ENCODE measurements at places on chromosomes 3 and 15. TPM values are rescaled to one million over a fixed set of nuclear protein-coding genes. Genes with fewer than 3 reads are reported as not detected.

The EXD1 gene
- total RNA-seq: not detected

- DNase-seq: no peak
- H3K36me3 ChIP-seq: peaks cover under 1% of the 10 kb centered on the region
- no peaks in the 10 kb centered on the region for H3K4me1 ChIP-seq
- no peak overlapping the region for H3K4me3 ChIP-seq
- H3K27me3 ChIP-seq: no peaks in the 10 kb centered on the region
These were observed 35.2 kb downstream of the ETV5 start for GRCh38 chr3:186073641-186074040.

DNA sequence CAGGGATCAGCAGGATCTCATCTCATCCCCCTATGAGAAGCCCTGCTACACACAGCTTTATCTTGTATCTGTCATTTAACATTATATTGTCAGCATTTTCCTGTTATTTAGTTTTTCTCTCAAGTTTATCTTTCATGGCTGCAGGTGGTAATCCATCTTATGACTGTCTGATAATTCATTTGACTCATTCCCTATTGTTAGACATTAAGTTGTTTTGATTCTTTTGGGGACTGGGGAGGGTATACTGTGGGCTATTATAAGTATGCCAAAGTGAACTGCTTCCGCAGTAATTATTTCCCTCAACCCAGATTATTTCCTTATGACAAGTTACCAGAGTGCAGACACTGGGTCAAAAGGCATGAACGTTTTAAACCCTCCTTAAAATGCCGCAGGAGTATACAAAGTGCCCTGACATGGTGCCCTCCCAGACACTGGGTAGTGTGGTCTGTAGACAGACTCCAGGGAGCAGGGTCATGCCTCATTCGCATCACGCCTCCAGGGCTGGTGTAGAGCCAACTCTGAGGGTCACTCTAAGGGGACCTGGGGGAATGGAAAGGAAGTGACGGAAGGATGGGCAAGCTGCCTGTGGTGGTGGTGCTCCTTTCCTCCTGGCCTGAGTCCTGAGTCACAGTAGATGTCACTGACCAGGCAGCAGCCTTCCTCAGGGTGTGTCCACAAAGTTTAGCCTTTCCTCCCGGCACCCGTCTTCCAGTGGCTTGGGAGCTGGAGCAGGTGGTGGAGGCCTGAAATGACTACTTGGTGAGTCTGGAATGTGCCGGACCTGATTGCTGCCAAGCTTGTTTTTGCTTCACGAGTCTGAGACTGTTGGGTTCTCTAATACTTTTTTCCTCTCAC is 11.6 kb downstream of the GPR160 start:
- H3K27me3 ChIP-seq: no peaks in the 10 kb centered on the region
- H3K27ac ChIP-seq: no peak overlapping the region

The IGSF11 gene
- 9.3 TPM for total RNA-seq

The COL8A1 gene
- 139 TPM for total RNA-seq
